ENCODE measurements at places on chromosomes 3 and 15.

DNA sequence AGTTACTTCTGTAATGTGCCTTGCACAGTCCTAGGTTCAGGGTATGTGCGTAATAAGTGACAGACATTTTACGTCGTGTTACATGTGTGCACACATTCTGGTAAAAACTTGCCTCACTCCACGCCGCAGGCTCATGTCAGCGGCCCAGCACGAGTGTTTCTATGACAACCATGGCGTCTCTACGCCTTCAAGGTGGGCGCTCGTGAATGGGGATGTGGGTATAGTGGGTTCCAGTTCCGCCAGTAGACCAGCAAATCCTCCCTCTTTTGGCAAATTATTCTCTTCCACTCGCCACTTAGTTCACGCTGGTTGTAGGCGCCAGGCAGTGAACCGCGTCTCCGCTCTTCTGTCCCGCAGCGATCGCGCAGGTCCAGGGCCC, 40.3 kb downstream of the CHST14 start:
- DNase-seq, result no peak

DNA sequence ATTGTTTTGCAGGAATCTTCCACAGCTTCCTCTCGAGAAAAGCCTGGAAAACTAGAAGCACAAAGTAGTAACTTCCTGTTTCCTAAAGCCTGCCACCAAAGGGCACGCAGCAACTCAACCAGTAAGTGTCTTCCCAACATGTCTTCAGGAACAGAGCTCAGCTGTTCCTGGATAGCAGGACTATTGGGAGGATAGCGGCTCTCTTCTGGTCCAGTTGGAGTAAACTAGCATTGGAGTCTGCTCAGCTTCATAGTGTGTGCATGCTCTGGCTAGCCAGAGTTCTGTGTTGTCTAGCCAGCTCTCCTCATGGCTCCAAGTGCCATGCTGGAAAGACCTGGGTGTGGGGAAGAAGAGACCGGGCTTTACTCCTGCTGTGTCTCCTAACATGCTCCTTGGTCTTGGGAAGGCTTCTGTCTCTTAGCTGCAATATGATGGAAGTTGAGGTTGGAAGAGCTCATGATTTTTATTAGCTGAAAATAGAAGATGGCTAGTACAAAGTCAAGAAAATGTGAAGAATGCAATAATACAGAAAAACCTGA, 63.1 kb downstream of the IL16 start:
- no peak for DNase-seq

GRCh38 chr3:197029511-197030167, at the start of gene MELTF:
MELTF (minus strand) TSS chr3:197029817; CDS start chr3:197029702, 115 bp downstream.
- DNase-seq, result peak; percentile 82

- peak; percentile 49 for DNase-seq
These were observed 13.7 kb upstream of the TLE3 start for GRCh38 chr15:70111203-70112073.

DNA sequence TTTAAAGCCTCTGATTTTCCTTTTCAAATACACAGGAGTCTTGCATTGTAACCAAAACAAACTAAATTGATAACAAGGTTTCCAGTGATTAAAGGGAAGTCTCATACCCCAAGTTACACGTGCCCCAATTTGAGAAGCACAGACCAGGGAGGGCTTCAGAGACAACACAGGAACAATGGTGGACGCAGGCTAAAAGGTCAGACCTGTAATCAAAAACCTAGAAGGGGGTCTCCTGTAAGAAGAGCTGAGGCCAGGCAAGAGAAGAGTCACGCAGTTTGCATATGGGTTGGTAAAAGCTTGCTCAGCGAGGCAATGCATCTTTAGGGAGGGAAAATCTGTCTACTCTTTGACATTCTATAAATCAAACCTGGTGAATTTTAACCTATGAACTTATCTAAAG, 58.6 kb upstream of the MCF2L2 start:
- DNase-seq, result no peak

GRCh38 chr3:176906046-176906905, 291.0 kb downstream of the TBL1XR1 start:
- DNase-seq, result peak; percentile 83

DNA sequence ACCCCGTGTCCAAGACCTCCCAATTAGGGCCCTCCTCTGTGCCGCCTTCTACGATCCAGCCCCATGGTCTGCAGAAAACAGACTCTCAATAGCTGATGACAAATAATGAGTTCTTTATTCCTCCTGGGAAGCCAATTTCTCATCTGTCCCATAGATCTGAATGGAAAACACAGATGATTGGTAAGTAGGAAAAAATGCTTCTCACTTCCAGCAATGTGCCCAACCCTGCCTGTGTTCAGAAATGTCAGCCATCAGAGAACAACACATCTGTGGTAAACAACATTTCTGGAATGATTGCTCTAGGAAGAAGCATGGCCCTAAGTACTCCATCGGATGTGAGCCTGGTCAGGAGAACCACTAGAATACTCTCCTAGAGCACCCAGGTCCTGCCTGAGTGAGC, 240.5 kb upstream of the HES1 start:
- no peak for DNase-seq

- no peak for DNase-seq
These were observed 298.9 kb upstream of the CBLB start for GRCh38 chr3:106167728-106168127.

GRCh38 chr15:78691167-78691850, 50.3 kb upstream of the CHRNB4 start:
- no peak for DNase-seq

GRCh38 chr3:68743521-68743920, 188.8 kb downstream of the TAFA4 start:
- DNase-seq, result no peak

DNA sequence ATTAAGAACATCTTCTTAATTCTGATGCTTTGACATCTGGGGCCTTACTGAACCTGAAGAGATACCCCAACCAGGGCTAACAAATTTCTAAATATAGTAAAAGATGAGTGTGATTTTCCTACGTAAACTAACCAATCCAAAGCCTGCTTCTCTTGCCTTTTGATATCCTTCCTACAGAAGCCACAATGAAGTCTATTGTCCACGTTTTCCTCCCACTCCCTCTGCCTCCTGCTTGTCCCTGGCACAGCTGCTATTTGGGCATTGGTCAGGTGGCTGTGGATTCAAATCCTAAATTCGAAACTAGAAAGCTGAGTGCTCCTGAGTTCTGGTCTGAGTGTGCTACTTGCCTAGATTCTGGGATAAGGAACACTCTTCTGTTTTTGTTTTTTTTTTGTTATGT, 17.4 kb upstream of the MKRN3 start:
- no peak for DNase-seq

DNA sequence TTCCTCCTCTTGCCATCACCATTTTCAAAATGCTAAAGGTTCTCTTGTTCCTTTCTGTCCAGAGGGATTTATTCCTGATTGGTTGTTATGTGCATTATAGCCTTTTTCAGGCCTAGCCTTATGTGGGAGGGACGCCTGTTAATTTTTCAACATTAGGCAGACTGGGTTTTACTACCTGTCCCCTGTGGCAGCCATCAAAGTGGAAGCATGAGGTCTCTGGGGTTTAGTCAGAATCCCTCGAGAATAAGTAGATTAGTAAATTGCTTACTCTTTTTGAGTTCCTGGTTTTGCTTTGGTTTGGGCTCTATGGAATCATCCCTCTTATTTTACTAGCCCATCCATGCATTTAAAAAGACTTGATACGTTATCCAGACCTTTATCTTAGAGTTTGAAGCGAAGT, 32.4 kb downstream of the PAK2 start:
- DNase-seq, result no peak

GRCh38 chr3:57815036-57815435, 58.9 kb downstream of the SLMAP start:
- DNase-seq, result no peak

DNA sequence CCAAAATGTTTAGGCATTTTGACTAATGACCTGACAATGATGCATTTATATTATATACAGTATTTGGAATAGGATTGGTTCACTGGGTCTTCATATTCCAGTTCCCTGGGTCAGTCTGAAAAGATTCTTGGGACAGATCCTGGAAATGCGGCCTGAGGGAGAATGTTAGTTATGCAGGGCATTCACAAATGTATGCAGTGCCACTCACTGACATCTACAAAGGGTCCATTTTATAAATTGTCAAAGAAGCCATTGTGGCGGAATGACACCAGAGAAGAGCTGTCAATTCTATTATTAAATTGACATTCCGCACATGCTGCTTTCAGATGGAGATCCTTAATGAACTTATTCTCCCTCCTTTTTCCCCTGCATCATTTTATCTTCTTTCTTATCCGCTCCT, 176.6 kb downstream of the VGLL3 start:
- no peak for DNase-seq

DNA sequence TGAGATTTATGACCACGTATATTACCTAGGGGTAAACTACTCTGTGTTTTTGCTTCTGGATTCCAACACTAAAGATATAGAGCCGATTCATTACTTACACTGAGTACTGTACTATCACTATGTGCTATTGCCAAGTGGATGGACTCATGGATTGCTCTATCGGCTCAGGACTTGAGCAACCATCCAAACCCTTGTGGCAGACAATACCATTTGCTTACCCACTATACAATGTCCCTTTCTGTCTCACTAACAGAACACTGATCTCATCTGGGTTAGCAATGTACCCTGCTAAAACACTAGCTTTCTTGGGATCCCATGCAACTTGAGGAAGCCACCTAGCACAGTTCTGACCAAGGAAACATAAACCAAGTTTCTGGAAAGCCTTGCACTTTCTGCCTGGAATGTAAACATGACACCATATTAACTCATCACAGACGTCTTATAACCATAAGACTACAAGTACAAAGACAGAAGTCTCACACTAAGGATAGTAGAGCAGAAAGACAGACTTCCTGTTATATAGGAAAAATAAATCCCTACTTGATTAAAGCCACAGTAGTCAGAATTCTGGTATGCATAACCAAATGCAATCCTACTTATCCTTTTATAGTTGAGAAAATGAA, 38.6 kb downstream of the HACD2 start:
- no peak for DNase-seq

DNA sequence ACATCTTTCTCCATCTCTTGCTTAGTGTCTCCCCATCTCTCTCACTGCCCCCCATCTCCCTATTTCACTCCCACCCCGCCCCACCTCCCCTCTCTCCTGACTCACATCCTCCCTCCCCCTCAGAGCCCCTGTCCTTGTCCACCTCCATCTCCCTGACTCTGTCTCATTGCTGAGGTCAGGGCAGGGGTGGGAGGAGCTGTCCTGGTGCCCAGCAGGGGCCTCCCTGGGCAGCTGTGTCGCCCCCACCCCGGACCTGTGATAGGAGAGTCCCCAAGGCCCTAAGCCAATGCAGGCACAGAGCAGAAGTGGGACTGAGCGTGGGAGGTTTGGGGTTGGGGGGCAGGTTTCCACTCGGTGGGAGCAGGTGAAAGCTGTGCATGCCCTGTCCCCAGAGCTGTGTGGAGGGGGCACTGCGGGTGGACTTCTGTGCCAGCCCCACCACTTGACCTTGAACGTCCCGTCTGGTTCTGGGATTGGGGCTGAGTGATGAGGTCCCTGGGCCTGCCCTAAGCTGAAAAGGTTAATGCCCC, 210.8 kb downstream of the TBC1D2B start:
- DNase-seq, result no peak

DNA sequence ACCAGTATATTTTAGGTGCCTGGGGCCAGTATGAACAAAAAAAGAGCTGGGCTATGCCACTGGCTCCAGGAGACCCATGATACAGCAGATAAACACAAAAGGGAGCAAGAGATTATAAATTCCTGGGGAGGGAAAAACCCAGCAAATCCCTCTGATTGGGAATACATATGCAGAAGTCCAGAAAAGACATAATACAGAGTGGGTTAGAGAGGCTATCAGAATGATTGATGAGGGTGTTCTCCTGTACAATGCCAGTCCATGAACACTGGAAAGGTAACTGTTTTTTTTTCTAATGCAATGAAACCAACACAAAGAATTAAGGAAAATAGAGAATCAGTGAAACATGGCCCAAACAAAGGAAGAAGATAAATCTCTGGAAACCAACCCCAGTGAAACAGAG, 5.4 kb upstream of the VPS39 start:
- DNase-seq, result no peak

DNA sequence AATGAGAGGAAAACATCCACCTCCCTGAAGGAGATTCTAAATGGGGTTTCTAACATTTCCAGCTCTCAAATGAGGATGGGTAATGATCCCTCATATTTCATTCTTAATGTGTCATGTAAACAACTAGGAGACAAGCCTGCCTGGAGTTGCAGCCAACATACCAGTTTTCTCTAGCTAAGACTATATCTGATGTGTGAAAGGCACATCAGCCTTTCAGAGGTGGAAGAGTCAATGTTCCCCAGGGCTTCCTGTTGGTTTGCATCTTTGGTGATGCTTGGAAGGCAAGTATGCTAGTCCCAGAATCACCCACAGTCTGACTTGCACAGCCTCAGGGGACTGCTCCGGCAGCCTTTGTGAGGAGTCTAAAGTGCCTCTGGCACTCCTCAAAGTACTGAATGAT, 921.2 kb downstream of the SQOR start:
- no peak for DNase-seq

GRCh38 chr3:179807588-179807987, 154.7 kb downstream of the USP13 start:
- no peak for DNase-seq

DNA sequence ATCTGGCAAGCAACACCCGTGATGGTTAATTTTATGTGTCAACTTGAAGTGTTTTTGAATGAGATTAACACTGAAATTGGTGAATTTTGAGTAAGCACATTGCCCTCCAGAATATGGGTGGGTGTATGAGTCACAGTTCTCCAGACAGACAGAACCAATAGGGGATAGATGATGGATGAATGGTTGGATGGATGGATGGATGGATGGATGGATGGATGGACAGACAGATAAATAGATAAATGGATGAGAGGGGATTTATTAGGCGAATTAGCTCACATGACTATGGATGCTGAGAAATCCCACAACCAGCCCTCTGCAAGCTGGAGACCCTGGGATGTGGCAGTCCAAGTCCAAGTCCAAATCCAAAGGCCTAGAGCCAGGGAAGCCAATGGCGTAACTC, 5.4 kb upstream of the VWA5B2 start:
- no peak for DNase-seq

GRCh38 chr15:71691458-71692417, 118.6 kb upstream of the NR2E3 start:
- DNase-seq, result no peak

GRCh38 chr3:50334339-50335075, 6.1 kb downstream of the RASSF1 start:
- DNase-seq, result no peak

- DNase-seq, result no peak
These were observed 35.2 kb downstream of the BHLHE40 start for GRCh38 chr3:5014391-5014790.

DNA sequence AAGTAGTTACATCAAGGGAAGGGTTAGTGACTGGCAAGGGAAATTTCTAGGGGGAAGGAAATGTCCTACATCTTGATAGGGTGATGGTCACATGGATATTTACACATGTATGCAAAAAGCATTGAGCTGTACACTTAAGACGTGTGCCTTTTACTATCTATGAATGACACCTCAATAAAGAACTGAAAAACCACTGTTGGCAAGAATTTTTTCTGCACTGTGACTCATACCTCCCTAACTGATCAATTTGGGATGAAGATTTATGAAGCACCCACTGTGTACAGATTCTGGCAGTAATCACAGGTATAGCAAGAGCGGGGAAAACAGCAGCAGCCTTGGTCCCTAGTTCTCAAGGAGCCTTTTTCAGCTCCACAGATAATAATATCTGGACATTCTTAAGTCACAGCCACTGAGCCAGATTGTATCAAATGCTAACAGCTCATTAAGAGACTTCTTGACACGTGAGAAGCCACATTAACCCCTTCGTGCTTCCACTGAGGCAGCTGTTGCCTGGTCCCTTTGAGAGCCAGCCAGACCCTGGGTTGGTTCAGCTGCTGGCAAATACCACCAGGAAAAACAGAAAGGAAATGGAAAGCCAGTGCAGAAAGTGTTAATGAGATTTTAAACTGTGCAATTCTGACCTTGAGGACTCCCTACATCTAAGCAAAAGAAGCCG, 32.0 kb upstream of the GALNT15 start:
- DNase-seq, result no peak

- peak; percentile 10 for DNase-seq
These were observed 96.8 kb downstream of the ANXA2 start for GRCh38 chr15:60301024-60301423.

Measured in NCI-H774 (cell line).